ENCODE measurements at places on chromosomes 7 and 10. TPM values are rescaled to one million over a fixed set of nuclear protein-coding genes. Genes with fewer than 3 reads are reported as not detected.

DNA sequence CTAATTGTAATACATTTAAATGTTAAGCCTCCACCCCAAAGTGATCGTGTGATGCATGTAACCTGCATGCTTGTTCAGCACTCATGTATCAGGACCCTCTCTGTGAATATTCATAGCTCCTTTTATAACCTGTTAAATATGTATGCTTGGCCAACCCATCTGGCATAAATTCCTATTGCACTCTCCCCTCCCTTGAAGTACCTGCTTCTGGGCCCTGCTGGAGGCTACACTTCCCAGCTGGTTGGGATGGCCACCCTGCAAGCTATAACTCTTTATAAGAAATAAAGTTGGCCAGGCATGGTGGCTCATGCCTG, 149.7 kb downstream of the SH2D4B start:
- H3K36me3 ChIP-seq, result no peaks in the 10 kb centered on the region
- no peak overlapping the region for H3K4me3 ChIP-seq
- no peak for DNase-seq
- peaks cover 20% of the 10 kb centered on the region for H3K27me3 ChIP-seq
- H3K27ac ChIP-seq, result no peak overlapping the region
- H3K4me1 ChIP-seq, result no peaks in the 10 kb centered on the region

GRCh38 chr7:26964156-26964808, 99.9 kb upstream of the SKAP2 start:
- no peak overlapping the region for H3K27ac ChIP-seq
- no peaks in the 10 kb centered on the region for H3K27me3 ChIP-seq
- no peak for DNase-seq
- H3K4me1 ChIP-seq, result no peaks in the 10 kb centered on the region
- no peak overlapping the region for H3K4me3 ChIP-seq
- H3K36me3 ChIP-seq, result no peaks in the 10 kb centered on the region

GRCh38 chr7:120184866-120185265, 88.1 kb upstream of the KCND2 start:
- H3K4me3 ChIP-seq, result no peak overlapping the region
- no peak for DNase-seq
- H3K36me3 ChIP-seq, result no peaks in the 10 kb centered on the region
- no peaks in the 10 kb centered on the region for H3K4me1 ChIP-seq

Gene ASL
- 13.8 TPM for total RNA-seq

DNA sequence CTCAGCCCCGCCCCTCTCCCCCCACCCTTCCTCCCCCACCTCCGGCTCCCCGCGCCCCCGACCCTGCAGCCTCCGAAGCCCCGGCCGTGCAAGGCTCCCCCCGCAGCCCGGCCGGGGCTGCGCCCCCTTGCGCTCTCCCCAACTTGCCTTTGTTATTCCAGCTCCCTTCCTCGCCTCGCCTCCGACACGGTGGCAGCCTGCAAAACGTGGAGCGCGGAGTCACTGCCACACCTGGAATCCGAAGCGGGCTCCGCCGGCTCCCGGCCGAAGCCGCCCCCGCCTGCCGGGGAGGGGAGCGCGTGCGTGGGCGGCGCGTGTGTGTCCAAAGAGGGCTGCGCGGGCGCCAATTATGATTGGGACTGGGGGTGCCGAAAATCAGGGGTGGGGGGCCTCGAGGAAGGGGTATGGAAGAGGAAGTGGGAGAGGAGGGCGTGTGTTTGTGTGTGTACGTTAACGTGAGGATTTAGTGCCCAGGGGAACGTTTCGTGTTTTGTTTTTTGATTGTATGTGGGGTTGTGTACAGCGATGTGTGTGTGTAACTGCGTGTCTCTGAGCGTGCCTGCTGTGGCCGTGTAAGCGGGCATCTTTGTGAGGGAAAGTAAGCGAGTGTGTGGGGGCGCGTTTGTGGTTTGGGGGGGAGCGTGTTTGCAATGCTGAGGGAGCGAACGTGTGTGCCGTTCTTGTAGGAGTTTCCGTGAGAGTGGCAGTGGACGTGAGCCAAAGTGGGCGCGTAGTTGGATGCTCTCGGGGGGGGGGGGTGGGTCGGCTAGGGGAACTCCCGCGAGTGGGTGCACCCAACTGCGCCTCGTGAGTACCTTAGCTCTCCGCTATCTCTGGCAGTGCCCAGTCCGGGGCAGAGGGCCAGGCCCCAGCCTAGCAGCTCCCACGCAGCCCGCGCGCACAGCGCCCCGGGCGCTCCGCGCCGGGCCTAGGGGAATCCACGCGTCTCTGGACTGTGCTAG, 1.2 kb upstream of the ZMIZ1 start:
- DNase-seq, result peak; percentile 88
- H3K4me1 ChIP-seq, result peaks cover 41% of the 10 kb centered on the region
- H3K4me3 ChIP-seq, result peak overlapping the region; percentile 80
- peaks cover 8% of the 10 kb centered on the region for H3K27me3 ChIP-seq
- no peaks in the 10 kb centered on the region for H3K36me3 ChIP-seq

Gene AGK
- total RNA-seq, result 48.5 TPM

DNA sequence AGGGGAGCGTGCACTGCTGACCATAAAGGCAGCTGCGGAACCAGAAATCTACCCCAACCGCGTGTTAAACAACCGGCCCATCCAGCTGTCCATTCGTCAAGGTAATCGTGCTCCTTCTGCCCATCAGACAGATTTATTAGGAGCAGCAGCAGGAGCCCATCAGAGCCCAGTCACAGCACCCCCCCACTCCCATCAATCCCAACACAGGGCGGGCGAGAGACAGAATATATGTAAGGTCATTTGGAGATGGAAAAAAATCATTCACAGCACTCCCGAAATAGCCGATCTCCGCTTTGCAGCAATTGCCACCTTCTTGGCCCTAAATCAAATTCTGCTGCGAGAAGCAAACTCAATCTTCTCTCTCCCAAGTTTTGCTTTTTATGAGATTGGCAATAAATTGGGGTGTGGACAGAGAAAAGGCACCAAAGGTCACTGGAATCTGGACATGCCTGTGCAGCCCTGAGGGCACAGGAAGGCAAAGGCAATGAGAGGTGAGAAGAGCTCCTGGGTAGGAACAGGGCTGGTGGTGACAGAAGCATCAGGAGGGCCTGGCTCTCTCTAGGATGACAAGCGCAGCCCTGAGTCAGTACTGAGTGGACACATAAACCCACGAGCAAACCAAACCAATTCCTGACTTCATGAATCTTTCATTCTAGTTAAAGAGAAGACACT, 145.0 kb upstream of the ZMIZ1 start:
- no peak for DNase-seq
- no peaks in the 10 kb centered on the region for H3K27me3 ChIP-seq
- no peaks in the 10 kb centered on the region for H3K4me1 ChIP-seq
- H3K4me3 ChIP-seq, result no peak overlapping the region
- no peaks in the 10 kb centered on the region for H3K36me3 ChIP-seq
- H3K27ac ChIP-seq, result no peak overlapping the region

GRCh38 chr10:7577176-7577575, 89.6 kb downstream of the ITIH5 start:
- no peaks in the 10 kb centered on the region for H3K36me3 ChIP-seq
- H3K27me3 ChIP-seq, result no peaks in the 10 kb centered on the region
- no peak overlapping the region for H3K27ac ChIP-seq
- no peak overlapping the region for H3K4me3 ChIP-seq
- no peaks in the 10 kb centered on the region for H3K4me1 ChIP-seq
- DNase-seq, result no peak

GRCh38 chr7:137001041-137001440, 132.6 kb downstream of the CHRM2 start:
- H3K4me1 ChIP-seq, result no peaks in the 10 kb centered on the region
- no peaks in the 10 kb centered on the region for H3K36me3 ChIP-seq
- H3K27ac ChIP-seq, result no peak overlapping the region
- DNase-seq, result no peak

DNA sequence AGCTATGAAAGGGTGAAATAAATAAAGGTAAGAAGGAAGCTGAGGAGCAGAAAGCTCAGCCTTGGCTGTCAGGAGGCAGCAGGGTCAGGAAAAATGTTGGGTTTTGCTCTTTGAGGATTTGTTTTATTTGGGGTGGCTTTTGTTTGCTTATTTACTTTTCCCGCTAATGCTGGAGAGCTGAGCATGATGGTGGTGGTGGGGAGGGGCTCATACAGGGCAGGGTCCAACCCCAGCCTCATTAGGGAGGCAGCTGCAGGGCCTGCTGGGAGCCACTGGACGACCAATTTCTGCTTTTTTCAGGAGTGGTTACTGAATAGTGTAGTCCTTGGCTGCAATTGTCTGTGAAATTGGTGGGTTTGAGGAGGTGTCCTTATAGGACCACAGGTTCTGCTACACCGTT, 36.3 kb downstream of the CCM2 start:
- peak overlapping the region; percentile 67 for H3K4me3 ChIP-seq
- no peaks in the 10 kb centered on the region for H3K27me3 ChIP-seq
- H3K36me3 ChIP-seq, result peaks cover 36% of the 10 kb centered on the region

DNA sequence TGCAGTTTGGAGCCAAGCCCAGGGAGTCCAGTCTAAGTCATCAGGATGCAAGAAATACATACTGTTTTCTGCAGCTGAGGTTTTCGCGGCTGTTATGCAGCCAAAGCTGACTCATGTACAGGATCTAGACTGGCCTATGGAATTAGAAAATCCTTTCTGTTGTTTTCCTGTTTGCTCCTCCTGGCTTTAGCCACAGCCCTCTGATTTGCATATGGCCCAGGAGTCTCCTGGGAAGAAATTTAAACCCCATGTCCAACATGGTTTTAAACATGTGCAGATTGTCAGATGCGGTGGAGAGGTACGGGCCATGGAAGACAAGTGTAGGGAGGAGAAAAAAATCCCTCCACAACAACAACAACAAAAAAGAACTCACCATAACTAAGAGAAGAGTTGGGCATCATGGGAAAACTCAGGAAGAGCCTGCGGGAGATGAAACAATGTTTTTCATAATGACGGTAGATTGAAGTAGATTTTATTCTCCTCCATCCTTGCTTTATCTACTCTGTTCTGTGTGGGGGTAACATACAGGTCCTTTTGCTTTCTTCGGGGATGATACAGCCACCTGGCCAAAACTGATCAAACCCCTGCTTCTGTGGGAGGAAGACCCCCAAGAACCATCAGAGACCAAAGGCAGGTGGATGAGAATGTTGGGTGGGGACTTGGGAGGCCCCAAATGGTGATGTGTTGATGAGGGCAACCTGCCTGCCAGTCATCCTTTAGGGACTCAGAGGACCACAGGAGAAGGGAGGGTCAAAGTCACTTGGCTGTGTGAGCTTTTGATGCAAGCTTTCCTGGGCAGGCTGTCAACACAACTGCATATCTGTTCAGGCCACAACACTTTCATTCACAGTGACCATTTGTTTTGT, 29.8 kb upstream of the GNA12 start:
- H3K4me3 ChIP-seq, result no peak overlapping the region
- H3K27ac ChIP-seq, result peak overlapping the region; percentile 64
- peaks cover 65% of the 10 kb centered on the region for H3K4me1 ChIP-seq
- no peaks in the 10 kb centered on the region for H3K27me3 ChIP-seq

Gene ARHGAP12
- 5.2 TPM for total RNA-seq

Gene UCMA
- total RNA-seq, result not detected
